Lung (tissue), 17 donors: ENCODE measurements at places on chromosomes 1 and 21. TPM values are rescaled to one million over a fixed set of nuclear protein-coding genes. Genes with fewer than 3 reads are reported as not detected.

- DNase-seq, result no peak
Observed at GRCh38 chr1:92410706-92411105, 76.0 kb downstream of the GFI1 start.

- no peak for DNase-seq
Observed at GRCh38 chr1:243646841-243647240, 203.2 kb downstream of the AKT3 start.

GRCh38 chr1:26112407-26112775 is 767 bp downstream of the PDIK1L start:
- no peak for DNase-seq

DNA sequence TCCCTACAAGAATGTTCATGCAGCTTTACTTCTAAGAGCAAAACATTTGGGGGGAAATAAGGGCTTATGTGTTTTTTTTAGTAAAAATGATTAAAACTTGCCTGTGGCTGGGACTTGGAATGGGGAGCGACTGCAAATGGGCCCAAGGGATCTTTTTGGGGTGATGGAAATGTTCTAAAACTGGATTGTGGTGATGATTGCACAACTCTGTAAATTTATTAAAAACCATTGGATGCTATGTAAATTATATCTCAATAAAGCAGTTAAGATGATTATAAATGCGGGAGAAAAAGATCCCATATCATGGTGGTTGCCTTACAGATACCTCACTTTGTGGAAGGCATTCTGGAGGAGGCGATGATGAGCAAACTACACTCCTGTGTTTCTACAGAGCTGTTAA is 30.2 kb upstream of the STUM start:
- DNase-seq, result no peak

DNA sequence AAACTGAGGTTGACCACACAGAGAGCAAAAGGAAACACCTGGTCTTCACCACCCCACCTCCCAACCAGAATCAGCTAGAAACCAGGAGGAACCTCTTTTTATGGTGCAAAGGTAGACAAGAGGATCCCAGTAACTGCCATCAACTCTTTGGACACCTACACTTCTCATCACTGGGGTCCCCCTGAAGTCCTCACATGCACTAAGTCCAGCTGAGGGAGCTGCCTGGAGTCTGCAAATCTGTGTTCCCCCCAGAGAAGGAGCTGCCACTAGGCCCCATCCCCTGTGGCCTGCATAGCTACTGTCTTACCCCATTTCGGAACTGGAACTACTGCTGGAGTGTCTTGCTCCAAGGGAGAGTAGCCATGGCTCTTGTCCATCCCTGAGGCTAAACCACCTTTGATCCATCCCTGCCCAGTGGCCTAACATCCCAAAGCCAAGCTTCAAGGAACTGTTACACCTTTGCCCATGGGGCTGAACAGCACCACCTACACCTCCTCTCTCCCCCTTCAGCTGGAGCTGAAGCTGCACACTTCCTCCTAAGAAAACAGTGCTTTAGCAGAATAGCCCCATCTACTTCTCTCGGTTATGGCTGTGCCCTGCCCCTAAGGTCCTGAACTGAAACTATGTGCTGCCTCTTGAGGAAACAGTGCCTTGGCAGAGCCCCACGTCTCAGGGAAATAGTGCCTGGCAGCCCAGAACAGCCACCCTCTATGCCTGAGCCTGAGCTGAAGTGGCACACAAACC is 85.4 kb upstream of the CD53 start:
- no peak for DNase-seq

GRCh38 chr1:160538985-160539651 is 16.1 kb upstream of the SLAMF6 start:
- no peak for DNase-seq

Gene GUCA2B
- not detected for polyA plus RNA-seq
